ENCODE measurements at places on chromosomes 6 and 20.

- DNase-seq, result no peak
These were observed 212.2 kb downstream of the ARHGAP18 start for GRCh38 chr6:129497481-129498441.

GRCh38 chr6:26157251-26158075 lies 70.2 kb downstream of the HFE start:
- DNase-seq, result peak; percentile 99

GRCh38 chr20:39433466-39433865 lies 471.3 kb downstream of the DHX35 start:
- no peak for DNase-seq

- no peak for DNase-seq
These were observed 13.3 kb upstream of the RHAG start for GRCh38 chr6:49649988-49650387.

DNA sequence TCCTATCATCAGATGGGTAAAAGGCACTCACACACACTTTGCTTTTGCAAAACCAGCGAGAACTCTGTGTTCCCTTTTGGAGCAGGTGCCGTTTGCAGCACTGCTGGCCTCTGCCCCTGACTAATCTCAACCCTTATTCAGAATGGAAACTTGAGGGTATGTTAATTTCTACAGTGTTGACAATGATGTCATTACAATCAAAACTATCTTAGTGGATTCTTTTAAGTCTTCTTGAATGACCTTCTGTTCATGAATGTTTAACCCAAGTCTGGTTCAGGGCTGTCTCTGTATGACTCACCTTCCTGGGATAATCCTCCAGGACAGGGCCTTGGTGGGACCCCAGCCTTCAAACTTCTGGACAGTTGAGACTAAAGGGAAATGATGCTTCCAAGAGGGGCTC lies 197.9 kb downstream of the CDH4 start:
- no peak for DNase-seq

- DNase-seq, result peak; percentile 13
These were observed 120.5 kb downstream of the MAP3K7 start for GRCh38 chr6:90466154-90466940.

DNA sequence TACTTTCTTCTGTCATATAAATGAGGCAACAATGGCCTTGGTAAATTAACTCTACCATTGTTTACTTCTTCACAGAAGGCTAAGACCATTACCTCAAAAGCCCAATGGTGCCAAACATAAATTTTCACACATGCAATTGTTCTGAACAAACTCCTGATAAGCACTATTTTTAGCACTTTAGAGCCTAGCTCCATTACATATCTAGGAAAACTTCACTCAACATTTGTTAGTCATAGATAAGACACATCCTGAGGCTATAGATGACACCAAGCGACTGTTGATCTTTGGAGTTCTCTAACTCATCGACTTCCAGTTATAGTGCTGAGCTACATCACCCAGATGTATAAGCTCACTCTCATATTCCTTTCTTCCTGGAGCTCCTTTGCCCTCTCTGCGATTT lies 245.9 kb downstream of the EYS start:
- DNase-seq, result no peak

DNA sequence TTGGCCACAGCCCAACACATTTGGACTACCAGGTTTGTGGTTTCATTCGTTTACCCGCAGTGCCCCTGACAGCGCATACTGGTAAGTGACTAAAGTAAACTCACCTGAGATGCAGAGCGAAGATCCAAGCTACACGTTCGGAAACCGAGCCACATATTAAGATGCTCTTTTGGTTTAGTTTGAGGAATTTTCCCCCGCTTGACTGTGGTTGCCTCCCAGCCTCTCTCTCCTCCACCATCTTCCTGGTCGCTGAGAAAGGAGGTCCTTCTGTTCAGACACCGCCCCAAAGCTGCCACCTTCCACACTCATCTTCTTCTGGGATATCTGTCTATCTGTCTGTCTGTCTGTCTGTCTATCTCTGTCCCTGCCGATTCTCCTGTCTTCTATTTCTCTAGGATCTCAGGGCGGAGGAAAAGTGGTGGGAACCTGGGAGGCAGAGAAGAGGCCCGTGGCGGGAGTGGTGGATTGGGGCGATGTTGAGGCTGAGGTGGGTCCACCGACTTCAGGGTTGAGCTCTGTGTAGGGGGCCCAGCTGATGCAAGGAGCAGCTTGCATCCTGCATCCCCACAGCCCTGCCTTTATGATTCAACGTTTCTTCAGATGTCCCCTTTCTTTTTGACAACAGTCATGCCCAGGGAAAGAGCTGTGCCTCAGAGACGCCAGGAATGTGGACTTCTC lies 196.9 kb upstream of the ZNF184 start:
- peak; percentile 25 for DNase-seq

- DNase-seq, result no peak
These were observed 130.1 kb upstream of the ASCC3 start for GRCh38 chr6:101011186-101011585.

- no peak for DNase-seq
These were observed 25.2 kb downstream of the TNFAIP3 start for GRCh38 chr6:137892271-137892708.

DNA sequence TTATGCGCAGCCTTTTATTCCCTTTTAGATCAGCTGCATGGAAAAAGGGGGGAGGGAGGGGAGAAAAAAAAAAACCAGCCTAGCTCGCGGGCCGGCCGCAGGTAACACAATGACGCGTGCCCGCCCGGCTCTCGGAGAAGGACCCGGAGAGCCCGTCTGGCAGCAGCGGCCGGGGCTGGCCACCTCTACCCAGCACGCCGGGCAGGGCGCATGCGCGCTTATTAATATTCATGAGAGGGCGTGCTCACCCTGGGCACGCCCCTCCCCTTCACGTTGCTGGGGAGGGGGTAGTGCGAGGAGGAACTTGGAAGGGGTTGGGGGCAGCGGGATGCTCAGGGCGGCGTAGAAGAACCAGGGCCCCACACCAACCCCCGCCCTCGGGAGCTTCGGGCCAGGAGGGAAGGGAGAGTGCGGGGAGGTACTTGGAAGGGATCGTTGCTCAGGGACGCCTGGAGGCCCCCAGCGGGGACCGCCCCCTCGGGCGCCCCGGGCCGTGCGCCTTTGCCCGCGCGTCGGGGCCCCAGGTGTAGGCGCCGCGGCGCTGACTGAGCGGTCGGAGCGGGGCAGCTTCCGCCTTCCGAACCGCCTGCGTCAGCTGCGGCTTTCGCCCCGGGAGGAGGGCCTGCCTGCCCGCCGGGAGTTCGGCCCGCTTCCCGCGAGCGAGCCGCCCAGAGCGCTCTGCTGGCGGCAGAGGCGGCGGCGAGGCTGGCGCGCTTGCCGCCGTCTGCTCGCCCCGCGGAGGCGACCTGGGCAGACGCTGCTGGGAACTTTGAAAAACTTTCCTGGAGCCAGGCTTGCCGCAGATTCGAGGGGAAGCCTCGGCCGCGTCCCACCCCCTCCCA lies at the start of gene JAG1:
Gene JAG1 (minus strand): TSS at position 158 of the 842 bp plus-strand sequence. CDS start 469 bp downstream, outside the sequence.
- peak; percentile 78 for DNase-seq

DNA sequence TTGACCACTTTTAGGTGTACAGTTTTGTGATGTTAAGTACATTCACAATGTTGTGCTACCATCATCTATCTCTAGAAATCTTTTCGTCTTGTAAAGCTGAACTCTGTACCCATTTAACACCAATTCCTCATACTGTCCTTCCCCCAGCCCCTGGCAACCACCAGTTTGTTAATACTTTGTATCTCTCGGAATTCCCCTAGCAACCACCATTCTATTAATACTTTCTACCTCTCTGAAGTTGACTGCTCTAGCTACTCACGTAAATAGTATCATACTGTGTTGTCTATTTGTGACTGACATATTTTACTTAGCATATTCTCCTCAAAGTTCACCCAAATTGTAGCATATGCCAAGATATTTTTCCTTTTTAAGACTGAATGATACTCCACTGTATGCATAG lies 82.3 kb upstream of the CLDN20 start:
- DNase-seq, result peak; percentile 17

GRCh38 chr6:166932116-166932515 lies 24.2 kb downstream of the RNASET2 start:
- no peak for DNase-seq

GRCh38 chr20:19915111-19915798 lies 101.9 kb upstream of the NAA20 start:
- no peak for DNase-seq

DNA sequence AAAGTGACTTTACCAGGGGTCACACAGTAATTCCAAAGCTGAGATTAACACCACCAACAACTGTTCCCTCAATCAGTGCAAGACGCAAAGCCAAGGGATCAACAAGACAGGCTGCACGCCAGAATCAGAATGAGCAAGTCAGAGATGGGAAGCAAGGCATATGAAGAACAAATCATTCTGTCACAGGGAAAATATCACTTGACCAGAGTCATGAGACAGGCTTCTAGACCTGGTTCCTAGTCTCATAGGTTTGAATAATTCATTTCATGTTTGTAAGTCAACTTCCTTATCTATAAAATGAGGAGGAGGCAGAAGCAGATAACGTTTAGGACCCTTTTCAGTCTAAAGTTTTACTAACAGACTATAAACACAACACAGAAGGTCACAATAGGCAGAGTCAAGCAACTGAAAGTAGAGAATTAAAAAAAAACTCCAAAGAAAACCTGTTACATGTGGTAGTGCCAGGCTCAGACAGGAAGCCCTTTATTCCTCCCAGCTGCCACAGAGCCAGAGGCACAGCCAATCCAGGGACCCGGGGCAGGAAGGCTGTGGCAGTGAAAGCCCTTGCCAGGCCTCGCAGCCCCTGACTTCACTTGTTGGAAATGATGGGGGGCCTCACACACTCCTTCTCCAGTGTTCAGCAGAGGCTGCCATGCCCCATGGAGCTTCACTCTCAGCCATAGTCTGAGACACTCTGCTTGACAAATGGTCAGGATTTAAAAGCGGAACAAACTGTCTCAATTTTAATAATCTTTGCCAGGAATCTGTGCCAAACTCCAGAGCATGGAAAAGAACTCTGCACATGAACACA lies 29.2 kb upstream of the DST start:
- DNase-seq, result no peak

GRCh38 chr20:21607971-21608725 lies 94.3 kb upstream of the NKX2-2 start:
- no peak for DNase-seq

DNA sequence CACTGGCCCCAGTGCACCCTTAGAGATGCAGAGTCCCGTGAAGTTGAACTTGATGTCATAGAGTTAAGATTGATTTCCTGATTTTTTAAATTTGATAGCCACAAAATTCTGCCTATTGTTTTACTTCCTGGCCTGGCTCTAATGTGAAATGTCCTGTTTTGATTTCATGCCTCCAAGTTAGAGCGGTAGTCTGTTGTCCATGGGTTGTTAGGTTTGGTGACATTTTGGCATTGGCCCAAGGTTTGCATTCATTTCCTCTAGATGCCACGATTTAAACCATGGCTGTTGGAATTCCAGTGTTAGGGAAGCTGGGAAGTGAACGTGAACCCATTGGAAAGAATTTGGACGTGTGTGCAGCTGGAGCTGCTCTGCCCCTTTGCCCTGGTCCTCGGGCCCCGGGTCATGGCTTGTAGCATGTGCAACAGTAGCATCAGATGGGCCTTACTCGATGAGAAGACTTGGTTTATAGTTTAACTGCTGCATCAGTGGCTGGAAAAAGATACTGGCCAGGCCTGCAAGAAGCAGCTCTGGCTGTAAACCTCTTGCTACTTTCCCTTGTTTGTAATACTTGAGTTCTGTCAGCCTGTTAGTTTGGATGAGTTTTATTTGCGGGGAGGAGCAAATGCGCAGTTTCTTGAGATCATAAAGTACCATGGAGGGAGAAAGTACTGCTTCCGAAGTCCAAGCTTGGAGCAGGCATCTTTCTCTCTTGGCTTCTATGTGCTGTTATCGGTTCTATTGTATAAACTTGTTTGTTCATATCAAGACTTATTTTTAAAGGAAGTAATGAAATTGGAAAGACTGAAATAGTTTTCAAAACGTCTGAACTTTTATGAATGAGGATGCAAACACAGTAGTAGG lies 121.4 kb upstream of the CLDN20 start:
- no peak for DNase-seq

- DNase-seq, result no peak
These were observed 307.2 kb downstream of the SOX4 start for GRCh38 chr6:21900730-21901129.

DNA sequence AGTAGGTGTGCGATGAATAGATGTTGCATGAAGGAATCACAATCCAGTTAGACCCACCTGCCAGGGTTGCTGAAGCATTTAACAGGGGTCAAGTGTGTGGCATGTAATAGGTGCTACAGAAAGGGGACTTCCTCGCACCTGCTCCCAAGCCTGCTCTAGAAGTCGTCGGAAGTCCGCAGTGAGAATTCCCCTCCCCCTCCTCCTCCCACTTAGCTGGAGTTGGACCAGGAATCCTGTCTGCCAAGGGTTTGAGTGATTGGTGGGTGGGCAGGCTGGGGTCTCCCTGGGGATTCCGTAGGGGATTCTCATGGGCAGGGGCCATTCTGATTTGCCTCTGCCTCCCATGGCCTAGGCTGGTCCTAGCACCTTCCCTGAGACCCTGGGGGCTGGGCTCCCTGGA lies 10.3 kb downstream of the SCRT2 start:
- DNase-seq, result no peak

GRCh38 chr20:1195226-1195625 lies 8.0 kb upstream of the C20orf202 start:
- no peak for DNase-seq

DNA sequence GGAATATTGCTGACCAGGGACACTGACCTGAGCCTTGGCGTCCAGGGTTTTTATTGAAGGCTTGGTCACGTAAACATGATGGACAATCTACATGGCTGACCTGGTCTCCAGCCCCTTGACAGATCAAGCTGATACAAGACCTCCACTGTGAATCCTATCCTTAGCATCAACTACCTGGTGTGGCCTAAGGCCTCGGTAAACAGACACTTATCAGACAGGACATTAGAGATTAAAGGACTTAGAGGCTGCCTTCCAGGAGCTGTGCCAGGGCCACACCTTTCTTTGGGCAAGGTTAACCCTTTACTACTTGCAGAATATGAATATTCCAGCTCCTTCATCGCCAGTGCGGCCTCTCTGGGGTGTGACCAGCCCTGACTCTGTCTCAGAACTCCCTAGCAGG lies 104.9 kb upstream of the FOXA2 start:
- DNase-seq, result no peak

DNA sequence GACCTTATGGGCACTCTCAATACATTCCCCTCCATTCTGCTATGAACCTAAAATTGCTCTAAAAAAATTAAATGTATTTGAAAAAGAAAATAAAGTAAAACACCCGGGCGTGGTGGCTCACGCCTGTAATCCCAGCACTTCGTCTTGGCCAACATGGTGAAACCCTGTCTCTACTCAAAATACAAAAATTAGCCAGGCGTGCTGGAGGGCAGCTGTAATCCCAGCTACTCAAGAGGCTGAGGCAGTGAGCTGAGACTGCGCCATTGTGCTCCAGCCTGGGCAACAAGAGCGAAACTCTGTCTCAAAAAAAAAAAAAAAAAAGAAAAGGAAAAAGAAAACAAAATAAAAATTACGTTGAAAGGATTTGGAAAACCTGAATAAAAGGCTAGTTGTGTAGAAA lies 60.5 kb downstream of the CD164 start:
- no peak for DNase-seq

GRCh38 chr20:35117196-35117595 lies 24.6 kb upstream of the TRPC4AP start:
- no peak for DNase-seq

GRCh38 chr6:160634706-160635105 lies 29.4 kb downstream of the LPA start:
- DNase-seq, result no peak
